ENCODE measurements at places on chromosomes 13 and 19. TPM values are rescaled to one million over a fixed set of nuclear protein-coding genes. Genes with fewer than 3 reads are reported as not detected.

- no peak overlapping the region for H3K4me3 ChIP-seq
- no peaks in the 10 kb centered on the region for H3K36me3 ChIP-seq
- no peak for DNase-seq
- peaks cover 44% of the 10 kb centered on the region for H3K4me1 ChIP-seq
- no peak overlapping the region for H3K27ac ChIP-seq
- H3K27me3 ChIP-seq: no peaks in the 10 kb centered on the region
Observed at GRCh38 chr13:106560821-106561220, 7.1 kb downstream of the ARGLU1 start.

- H3K27me3 ChIP-seq: no peaks in the 10 kb centered on the region
- H3K36me3 ChIP-seq: no peaks in the 10 kb centered on the region
- no peaks in the 10 kb centered on the region for H3K4me1 ChIP-seq
- no peak for DNase-seq
- H3K27ac ChIP-seq: no peak overlapping the region
- no peak overlapping the region for H3K4me3 ChIP-seq
Observed at GRCh38 chr19:7312816-7313215, 18.6 kb upstream of the INSR start.

Gene ZIC2
- total RNA-seq: 6.9 TPM

DNA sequence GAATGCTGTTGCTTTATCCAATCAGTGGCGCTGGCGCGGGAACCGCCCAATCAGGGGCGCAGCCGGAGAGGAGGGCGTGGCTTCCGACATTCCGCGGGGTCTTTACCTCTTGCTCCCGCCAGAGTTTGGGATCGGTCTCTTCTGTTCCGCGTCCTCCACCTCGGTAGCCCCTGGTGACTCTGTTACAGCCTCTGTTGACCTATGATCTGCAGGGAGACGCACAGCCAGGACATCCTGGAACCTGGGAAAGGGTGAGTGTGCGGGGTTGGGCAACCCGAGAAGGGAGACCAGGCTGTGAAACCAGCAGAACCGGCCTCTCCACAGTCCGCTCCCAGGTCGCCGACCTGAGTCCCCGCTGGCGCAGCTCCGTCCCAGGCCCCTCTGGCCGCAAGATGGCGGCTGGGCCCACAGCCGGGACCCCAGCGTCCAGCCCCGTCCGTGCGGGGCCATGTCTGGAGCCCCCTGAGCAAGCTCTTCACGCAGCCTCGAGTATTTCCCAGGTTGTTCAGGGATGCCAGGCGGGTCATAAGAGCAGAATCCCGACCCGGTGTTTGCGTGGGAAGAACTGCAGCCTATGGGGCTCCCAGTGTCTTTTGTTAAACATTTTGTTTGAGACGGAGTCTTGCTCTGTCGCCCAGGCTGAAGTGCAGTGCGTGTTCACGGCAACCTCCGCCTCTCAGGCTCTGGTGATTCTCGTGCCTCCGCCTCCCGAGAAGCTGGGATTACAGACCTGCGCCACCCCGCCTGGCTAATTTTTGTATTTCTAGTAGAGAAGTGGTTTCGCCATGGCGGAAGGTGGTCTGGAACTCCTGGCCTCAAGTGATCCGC, 4.4 kb upstream of the ZNF681 start:
- no peaks in the 10 kb centered on the region for H3K36me3 ChIP-seq
- H3K4me3 ChIP-seq: peak overlapping the region; percentile 68
- H3K4me1 ChIP-seq: peaks cover 3% of the 10 kb centered on the region
- H3K27me3 ChIP-seq: no peaks in the 10 kb centered on the region
- peak overlapping the region; percentile 54 for H3K27ac ChIP-seq

GRCh38 chr13:23547000-23547590, 23.1 kb upstream of the TNFRSF19 start:
- H3K36me3 ChIP-seq: no peaks in the 10 kb centered on the region
- peak overlapping the region; percentile 53 for H3K4me3 ChIP-seq
- DNase-seq: peak; percentile 41
- no peaks in the 10 kb centered on the region for H3K4me1 ChIP-seq
- peak overlapping the region; percentile 87 for H3K27ac ChIP-seq
- no peaks in the 10 kb centered on the region for H3K27me3 ChIP-seq

Gene HCN2
- total RNA-seq: 12.4 TPM

All from testis (tissue), 5 donors.